Stimulated activated CD8-positive, alpha-beta memory T cell treated with anti-CD3 and anti-CD28 coated beads, Interleukin-15, amount 100 ng/mL, for 24 hours (primary cell): ENCODE measurements at places on chromosomes 7 and 10.

GRCh38 chr7:117124591-117125220 lies 171.4 kb downstream of the ST7 start:
- DNase-seq = no peak

GRCh38 chr7:19121977-19122588 lies 4.6 kb upstream of the TWIST1 start:
- no peak for DNase-seq

DNA sequence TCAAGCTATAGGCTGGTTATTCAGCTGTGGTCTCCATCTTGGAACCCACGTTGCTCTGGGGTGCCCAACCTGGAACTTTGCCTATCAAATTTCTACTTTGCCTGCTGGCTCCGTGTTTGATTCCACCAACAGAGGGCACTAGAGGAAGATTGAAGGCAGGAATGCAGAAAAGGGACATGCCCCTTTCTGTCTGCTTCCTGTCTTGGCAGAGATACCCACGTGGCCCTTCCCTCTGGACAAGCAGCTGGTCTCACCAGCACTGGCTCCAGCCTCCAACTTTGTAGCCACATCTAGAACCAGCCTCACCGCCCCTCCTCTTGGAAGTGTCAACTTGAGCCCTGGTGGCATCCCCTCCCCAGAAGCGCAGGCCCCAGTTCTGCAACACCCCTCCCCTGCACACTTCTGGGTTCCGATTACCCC lies 52.1 kb upstream of the ZNF438 start:
- peak; percentile 6 for DNase-seq

DNA sequence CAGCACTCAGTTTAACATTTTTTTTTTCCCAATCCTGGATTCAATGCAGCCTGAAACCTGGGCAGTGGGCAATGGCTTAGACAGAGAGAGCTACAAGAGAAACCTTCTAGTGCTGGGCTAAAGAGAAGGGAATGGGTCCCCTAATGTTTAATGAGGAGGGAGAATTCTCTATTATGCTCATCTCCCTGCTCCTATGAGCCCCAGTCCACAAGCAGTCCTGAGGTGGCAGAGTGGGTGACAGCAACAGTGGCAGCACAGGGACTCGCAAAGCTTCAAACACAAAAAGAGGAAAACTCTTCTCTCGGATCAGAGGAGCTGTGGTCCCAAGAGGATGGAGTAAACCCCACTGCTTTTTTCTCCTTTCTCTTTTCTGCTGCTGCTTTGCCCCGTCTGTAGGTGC lies 36.5 kb downstream of the COBL start:
- DNase-seq = no peak

DNA sequence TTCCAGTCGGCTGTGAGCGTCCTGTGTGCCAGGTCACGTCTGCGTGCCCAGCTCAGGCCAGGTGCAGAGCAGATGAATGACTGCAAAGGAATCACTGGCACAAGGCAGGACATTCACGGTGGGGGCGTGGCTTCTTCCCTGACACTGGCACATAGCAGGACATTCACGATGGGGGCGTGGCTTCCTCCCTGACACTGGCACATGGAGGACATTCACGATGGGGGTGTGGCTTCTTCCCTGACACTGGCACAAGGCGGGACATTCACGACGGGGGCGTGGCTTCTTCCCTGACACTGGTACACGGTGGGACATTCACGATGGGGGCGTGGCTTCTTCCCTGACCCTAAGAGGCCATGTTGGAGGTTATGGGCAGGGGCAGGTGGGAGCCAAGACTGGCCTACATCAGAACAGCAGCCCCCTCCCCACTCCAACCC lies 64.3 kb downstream of the MYL10 start:
- no peak for DNase-seq

- DNase-seq = no peak
Observed at GRCh38 chr10:74072503-74072902, 74.6 kb downstream of the VCL start.

- no peak for DNase-seq
Observed at GRCh38 chr10:5206799-5207198, 10.2 kb downstream of the AKR1C4 start.
